ENCODE measurements at places on chromosomes 3 and 15.
A peak's percentile ranks its signal among the peaks of the same experiment; 100 is the strongest.

DNA sequence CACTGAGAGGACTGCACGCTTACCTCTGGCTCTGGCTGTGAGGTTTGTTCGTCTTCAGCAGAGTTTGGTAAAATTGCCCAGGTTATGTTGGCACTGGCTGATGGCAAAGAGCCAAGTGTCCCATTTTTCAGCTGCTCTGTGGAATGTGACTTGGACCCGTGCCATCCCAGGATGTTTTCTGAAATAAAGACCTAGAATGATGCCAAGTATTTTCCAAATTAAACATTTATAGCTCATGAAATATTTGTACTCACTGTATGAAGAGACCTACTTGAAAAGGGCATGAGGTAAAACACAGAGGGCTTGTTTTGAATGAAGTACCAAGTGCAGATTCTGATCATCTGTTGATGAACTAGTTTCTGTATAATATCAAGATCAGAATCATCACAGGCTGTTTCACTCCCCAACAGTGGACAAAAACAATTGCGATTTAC is 200.5 kb downstream of the STT3B start:
- no peak for DNase-seq

GRCh38 chr15:95656595-95656994 is 673.9 kb upstream of the NR2F2 start:
- DNase-seq = no peak

DNA sequence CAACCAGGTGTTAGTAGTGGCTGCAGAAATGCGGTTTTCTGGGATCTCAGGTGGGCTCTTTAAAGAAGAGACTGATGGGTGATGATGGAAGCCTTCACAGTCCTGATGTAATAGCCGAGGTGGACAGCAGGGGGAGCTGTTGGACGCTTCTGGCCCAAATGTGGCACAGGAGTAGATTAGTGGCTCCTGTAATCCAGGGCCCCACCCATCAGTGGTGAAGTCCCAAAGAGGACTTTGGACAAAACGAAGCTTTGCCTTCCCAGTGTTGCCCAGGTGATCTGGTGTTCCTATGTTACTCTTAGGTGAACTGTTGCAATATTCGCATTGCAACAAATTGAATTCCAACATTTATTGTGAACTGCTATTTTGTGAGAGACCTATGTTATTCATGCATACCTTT is 31.8 kb upstream of the MYZAP start:
- DNase-seq = peak; percentile 67

DNA sequence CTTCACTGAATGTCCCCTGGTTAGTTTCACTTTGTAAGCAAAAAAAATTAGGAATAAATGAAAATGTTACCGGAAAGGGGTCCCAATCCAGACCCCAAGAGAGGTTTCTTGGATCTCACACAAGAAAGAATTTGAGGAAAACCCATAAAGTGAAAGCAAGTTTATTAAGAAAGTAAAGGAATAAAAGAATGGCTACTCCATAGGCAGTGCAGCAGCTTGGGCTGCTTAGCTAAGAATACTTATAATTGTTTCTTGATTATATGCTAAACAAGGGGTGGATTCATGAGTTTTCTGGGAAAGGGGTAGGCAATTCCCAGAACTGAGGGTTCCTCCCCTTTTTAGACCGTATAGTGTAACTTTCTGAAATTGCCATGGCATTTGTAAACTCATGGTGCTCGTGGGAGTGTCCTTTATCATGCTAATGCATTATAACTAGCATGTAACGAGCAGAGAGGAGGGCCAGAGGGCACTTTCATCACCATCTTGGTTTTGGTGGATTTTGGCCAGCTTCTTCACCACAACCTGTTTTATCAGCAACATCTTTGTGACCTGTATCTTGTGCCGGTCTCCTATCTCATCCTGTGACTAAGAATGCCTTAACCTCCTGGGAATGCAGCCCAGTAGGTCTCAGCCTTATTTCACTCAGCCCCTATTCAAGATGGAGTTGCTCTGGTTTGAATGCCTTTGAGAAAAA is 41.0 kb upstream of the CMSS1 start:
- no peak for DNase-seq

DNA sequence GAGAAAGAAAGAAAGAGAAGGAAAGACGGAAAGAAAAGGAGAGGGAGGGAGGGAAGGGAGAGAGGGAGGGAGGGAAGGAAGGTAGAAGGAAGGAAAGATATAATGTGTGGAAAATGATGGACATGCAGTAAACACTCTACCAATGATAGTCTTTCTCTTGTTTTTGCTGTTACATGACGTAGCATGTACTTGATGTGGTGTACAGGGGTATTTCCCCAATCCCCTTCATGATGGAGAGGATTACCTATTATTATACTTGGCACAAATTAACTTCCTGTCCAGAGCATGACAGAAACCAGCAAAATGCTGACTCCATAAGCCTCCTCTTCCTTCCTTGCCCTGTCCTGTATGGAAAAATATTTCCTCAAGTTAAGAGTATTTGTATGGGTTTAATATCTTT is 124.4 kb downstream of the B3GALNT1 start:
- DNase-seq = no peak

DNA sequence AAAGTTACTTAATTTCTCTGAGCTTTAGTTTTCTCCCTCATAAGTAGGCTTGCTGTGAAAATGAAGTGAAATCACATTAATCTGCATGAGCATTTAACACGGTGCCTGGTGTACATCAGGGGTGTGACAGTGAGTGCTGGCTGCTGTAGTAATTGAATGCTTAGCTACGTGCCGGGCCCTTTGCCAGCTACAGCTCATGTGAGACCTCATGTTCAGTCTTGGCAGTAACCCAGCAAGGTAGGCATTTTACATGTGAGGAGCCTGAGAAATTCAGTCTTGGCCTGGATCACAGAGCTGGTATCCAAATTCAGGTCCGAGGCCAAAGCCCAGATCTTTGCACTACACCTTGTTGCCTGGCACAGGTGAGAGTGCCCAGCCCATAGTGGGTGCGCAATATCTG is 9.1 kb downstream of the GHRL start:
- no peak for DNase-seq

DNA sequence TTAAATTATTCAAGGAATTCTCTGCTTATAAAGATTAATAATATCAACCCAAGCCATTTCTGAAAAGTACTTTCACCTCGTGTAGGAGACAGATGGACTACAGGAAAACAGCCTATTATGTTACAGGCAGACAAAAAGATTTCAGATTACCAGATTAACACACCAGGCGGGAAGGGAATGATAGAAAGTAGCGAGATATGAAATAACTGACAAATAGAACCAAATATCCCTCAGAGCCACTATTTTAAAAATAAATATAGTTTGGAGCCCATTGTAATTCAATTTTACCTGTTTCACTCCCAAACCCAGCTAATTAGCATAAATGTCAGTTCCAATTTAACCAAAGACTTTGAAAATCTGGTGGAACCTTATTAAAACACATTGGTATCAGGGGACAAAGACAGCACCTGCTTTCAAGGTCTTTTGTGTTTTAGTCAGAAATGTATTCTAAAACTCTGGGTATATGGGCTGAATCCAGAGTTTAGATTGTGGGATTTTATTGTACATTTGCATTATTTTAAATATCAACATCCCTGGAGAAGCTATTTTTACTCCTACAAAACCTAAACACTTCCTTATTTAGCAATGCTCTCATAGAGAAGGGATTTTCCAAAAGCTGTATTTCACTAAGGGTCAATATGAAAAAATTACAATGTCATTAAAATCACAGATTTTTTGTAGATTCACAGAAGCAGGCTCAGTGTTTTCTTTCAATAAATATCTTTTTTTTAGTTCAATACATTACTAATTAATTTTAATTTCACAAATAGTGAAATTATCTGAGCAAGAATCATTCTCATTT is 138.4 kb downstream of the TNIK start:
- no peak for DNase-seq

- no peak for DNase-seq
Observed at GRCh38 chr3:46897031-46897430, 19.5 kb downstream of the PTH1R start.

DNA sequence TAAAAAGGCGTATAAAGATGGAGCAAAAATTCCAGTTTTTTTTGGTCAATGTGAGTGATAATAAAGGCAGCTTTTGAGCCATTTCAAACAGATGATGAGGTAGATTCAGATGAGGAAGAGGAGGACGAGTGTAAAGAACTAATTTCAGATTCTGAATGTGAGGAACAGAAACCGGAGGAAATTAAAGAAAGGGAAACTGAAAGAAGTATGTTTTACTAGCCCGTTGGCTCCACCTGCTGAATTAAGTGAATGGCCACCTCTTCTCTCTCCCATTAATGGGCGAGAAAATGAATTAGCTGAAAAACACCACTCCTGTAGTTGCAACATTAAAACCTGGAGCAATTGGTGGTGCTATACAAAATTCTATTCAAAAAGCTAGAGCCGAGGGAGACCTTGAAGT is 55.4 kb downstream of the CYP19A1 start:
- no peak for DNase-seq

DNA sequence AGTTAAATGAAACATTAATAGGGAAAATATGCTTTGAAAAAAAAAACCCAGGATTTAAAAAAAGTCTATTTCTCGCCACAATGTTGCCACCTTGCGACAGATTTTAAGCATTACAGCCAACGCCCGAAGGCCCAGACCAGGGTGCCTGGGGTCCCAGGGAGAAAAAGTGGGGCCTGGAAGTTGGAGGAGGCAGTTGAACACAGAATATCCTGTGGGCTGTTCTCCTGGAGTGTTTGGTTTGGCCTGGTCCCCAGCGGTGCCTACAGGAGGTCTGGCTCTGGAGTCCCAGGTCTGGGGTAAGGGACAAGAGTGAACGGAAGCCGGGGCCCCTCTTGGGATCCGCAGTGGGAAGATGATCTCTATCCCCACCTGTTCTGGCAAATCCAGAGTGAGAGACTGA is 3.4 kb downstream of the RNU6-1 start:
- peak; percentile 80 for DNase-seq

GRCh38 chr3:81352867-81353266 is 408.6 kb downstream of the GBE1 start:
- no peak for DNase-seq

- DNase-seq = no peak
Observed at GRCh38 chr3:178036451-178037144, 499.6 kb upstream of the KCNMB2 start.

GRCh38 chr3:125675791-125676190 is 80.5 kb upstream of the OSBPL11 start:
- no peak for DNase-seq

- no peak for DNase-seq
Observed at GRCh38 chr3:131518680-131519079, 15.9 kb upstream of the MRPL3 start.

GRCh38 chr15:48603922-48604321 is 41.6 kb downstream of the FBN1 start:
- DNase-seq = no peak

- DNase-seq = no peak
Observed at GRCh38 chr15:24899367-24899766, 55.4 kb upstream of the SNRPN start.

DNA sequence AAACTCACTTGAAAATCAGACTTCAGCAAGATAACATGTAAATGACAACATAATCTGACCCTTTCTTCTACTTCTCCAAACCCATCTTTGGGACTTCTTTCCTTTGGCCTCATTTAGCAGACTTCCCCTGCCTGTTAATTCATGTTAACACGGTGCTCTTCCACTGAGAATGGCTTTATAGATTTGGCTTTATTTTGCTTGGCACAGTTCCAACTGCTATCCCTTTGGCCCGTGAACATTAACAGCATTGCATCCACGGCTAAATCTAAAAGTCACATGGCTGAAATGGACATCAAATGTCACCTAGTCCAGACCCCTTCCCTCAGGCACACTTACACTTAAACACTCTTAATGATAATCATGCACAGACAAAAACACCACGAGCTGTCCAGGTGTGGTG is 3.8 kb downstream of the ZMAT3 start:
- DNase-seq = no peak

- DNase-seq = no peak
Observed at GRCh38 chr3:104436506-104436905, 930.2 kb upstream of the ALCAM start.

DNA sequence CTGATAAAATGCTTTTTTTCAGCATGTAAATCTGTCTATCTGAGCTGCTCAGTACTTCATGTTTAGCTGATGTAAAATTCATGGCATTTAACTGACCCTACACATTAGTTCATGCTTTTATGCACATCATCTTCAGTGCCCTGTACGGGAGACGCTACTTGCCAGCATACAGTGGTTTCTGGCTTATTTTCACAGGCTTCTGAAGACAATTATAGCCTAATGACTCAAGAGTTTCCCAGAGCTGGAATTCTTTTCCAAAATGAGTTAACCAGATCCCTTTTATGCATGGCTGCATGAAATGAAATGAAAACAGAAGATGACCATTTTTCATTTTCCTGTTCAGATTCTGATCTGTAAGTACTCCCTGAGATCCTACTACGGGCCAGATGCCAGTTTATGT is 1061.5 kb downstream of the ROBO2 start:
- peak; percentile 38 for DNase-seq

DNA sequence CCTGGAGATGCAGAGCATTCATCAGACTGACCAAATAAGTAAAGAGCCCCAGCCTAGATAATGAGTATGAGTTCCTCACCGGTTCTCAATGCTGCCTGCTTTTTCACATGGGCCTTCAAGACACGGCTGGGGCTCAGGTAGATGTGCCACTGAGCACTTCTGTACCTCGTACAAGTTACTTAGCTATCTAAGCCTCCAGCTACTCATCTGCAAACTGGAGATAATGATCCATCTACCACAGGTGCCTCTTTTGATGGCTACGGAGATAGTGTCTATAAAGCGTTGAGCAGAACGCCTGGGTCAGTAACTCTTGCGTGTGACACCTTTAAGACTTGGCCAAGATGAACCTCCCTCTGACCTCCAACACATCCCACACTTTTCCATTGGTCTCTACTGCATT is 56.3 kb downstream of the CCR4 start:
- DNase-seq = no peak

DNA sequence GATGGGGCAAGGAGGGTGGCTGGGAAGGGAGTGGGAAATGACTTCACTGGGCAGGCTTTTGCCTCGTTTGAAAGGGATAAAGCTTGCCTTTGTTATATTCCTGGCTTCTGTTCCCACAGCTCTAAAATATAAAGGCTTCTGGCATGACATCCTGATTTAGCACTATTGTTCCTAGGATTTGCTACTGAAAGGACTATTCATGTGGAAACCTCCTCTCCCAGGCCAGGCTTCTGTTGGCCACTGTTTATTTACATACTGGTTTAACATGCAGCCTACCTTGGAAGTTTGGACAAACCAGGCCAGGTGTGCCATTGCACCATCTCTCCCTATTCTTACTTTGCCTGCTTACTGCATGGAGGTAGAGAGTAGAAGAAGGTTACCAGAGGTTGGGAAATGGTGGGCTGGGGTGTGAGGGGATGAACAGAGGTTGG is 2.4 kb upstream of the LMCD1 start:
- DNase-seq = no peak

Measured in retina (tissue), 1 donor.